Trophoblast cell (in vitro differentiated cells and primary cell): ENCODE measurements at places on chromosomes 13 and 19.

GRCh38 chr19:30565636-30566035 lies 193.5 kb downstream of the ZNF536 start:
- no peak for DNase-seq
- no peaks in the 10 kb centered on the region for H3K36me3 ChIP-seq
- no peak overlapping the region for H3K4me3 ChIP-seq
- H3K27me3 ChIP-seq = no peaks in the 10 kb centered on the region
- H3K27ac ChIP-seq = no peak overlapping the region

DNA sequence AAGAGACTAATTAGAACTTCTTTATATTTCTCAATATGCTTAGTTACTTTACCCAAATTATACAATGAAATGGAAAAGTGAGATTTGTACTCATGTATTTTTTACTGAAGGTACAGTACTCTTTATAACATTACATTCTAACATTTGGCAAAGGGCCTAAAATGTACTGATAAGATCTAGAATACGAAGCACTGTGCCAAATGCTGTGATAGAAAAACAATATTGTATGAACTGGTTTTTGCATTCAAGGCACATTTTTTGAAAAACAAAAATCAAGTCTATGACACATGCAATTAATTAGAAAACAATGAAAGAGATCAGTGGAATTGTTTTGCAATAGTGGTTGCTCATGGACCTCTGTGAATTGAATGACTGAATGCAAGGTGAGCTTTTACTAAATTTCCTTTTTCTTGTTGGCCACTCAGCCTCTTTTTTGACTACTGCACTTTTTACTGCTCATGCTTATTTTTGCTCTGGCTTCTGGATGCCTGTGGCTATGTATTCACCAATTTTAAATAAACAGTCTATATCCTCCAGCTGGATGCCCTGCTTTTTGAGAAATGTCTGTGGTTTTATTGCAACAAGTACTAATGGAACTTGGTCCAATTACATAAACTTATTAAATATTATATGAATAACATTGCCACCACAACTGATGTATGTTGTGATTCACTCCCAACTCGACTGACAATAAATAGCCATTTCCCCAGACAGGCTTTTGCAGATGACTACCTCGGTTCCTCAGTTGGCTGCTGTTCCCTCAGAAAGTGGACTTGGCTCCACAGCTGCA lies 41.4 kb upstream of the OBI1 start:
- no peak overlapping the region for H3K4me3 ChIP-seq
- DNase-seq = no peak
- H3K36me3 ChIP-seq = no peaks in the 10 kb centered on the region
- no peaks in the 10 kb centered on the region for H3K4me1 ChIP-seq
- H3K27me3 ChIP-seq = no peaks in the 10 kb centered on the region

GRCh38 chr19:13930402-13930801 lies 7.8 kb downstream of the PODNL1 start:
- H3K36me3 ChIP-seq = peaks cover 38% of the 10 kb centered on the region
- no peak overlapping the region for H3K27ac ChIP-seq
- H3K27me3 ChIP-seq = no peaks in the 10 kb centered on the region
- H3K4me3 ChIP-seq = no peak overlapping the region
- no peak for DNase-seq

DNA sequence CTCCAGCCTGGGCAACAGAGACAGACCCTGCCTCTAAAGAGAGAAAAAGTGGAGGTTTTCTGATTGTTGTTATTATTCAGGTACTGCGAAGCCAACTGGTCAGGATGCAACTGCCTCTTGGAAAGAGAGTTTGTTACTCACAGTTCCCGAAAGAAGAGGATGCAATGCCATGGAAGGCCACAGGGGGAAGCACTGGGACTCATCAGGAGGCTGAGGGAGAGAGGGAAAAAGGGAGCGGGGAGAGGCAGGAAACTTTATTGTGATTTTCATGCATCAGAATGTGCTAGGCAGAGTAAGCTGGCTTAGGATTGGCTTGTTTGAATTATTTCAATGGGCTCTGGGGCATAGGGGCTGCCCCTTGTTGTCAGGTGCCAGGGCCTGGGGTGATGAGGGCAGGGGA lies 27.6 kb downstream of the MYO9B start:
- H3K36me3 ChIP-seq = peaks cover 38% of the 10 kb centered on the region
- peaks cover 13% of the 10 kb centered on the region for H3K4me1 ChIP-seq
- no peak overlapping the region for H3K27ac ChIP-seq
- H3K27me3 ChIP-seq = no peaks in the 10 kb centered on the region

GRCh38 chr19:2271234-2272103 lies 10.5 kb downstream of the PEAK3 start:
- peaks cover 37% of the 10 kb centered on the region for H3K36me3 ChIP-seq
- H3K4me3 ChIP-seq = peak overlapping the region; percentile 99
- peak; percentile 60 for DNase-seq
- peaks cover 12% of the 10 kb centered on the region for H3K4me1 ChIP-seq
- H3K27me3 ChIP-seq = no peaks in the 10 kb centered on the region

GRCh38 chr13:30042272-30042671 lies 191.9 kb upstream of the UBL3 start:
- no peaks in the 10 kb centered on the region for H3K27me3 ChIP-seq
- no peak for DNase-seq
- no peak overlapping the region for H3K27ac ChIP-seq
- no peaks in the 10 kb centered on the region for H3K4me1 ChIP-seq
- no peaks in the 10 kb centered on the region for H3K36me3 ChIP-seq

DNA sequence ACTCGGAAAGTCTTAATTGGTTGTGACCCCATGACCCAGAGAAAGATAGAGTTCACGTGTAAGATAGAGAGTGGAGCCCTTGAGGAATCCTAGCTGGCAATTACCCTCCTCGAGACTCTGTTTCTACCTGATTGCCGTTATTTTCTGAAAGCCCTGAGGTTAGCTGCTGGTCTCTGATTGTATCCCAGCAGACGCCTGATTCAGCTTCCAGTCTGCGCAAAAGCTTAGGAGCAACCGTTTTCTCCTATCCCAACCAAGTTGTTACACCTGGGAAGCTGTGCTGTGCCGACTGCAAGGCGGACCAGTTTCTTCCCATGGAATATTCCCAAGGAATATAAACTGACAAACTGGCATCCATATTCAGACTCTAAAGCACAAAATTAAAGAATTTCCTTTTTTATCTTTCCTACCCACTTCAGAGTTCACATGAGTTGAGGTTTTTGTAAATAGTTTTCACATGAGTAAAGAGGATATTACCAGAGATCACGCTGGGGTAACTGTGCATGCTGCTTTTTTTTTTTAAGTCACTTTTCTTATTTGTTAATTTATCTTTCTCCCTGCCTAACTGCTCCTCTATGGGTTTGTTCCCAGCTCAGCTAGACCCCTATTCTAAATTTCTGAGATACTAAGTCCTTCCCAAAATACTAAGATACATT lies 1.5 kb upstream of the TRPC4 start:
- peaks cover 4% of the 10 kb centered on the region for H3K4me1 ChIP-seq
- peak; percentile 19 for DNase-seq
- H3K36me3 ChIP-seq = no peaks in the 10 kb centered on the region
- H3K4me3 ChIP-seq = no peak overlapping the region
- H3K27me3 ChIP-seq = no peaks in the 10 kb centered on the region

DNA sequence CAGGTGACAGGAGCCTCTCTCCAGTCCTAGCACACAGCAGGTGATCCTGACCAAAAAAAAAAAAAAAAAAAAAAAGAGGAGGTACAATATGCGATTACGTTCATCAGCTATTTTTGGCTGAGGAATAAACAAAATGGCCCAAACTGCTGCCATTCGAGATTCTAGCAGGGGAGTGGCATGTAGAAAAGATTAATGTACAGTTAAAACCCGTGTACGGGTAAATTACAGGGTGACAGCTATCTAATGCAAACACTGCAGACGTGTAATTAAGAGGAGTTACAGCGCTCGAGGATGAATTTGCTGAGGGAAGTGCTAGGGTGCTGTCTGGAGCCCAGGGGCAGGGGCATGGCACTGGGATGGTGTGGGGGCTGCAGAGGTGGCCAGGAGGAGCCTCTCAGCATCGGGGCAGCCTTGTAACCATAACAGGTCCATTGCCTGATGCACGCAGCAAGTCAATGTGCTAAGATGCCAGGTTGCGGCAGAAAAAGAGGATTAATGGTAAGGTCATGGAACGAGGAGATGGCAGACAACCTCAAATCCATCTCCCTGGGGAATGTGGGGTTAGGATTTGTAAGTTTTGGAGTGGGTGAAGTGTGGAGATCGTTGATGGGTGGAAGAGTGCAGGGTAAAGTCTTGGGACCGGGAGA lies 17.4 kb downstream of the CHST8 start:
- H3K36me3 ChIP-seq = no peaks in the 10 kb centered on the region
- H3K4me1 ChIP-seq = no peaks in the 10 kb centered on the region
- DNase-seq = no peak
- no peak overlapping the region for H3K4me3 ChIP-seq
- no peak overlapping the region for H3K27ac ChIP-seq

GRCh38 chr19:11279505-11280236 lies 16.3 kb upstream of the TSPAN16 start:
- no peak overlapping the region for H3K4me3 ChIP-seq
- H3K4me1 ChIP-seq = no peaks in the 10 kb centered on the region
- no peaks in the 10 kb centered on the region for H3K36me3 ChIP-seq
- no peak for DNase-seq
- H3K27me3 ChIP-seq = no peaks in the 10 kb centered on the region

DNA sequence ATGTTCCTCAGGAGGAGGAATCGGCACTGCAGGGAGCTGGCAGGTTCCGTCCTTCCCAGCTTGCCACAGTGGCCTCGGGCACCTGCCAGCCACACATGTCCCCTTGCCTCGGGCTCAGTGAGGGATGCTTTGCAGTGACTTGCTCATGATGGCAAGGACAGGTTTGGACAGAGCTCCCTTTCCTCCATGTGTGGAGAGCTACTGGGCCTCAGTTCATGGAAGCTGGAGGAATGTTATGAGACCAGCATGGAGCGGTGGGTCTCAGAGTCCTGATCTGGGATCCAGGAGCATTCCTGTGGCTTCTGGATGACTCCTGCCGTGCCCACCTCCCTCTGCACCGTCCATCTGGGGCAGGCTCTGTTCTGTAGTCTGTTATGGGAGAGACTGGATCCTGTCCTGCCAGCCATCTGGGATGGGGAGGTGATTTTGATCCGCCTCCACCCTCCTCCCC lies 59.2 kb downstream of the SIPA1L3 start:
- DNase-seq = peak; percentile 19
- no peak overlapping the region for H3K27ac ChIP-seq
- no peaks in the 10 kb centered on the region for H3K36me3 ChIP-seq
- peaks cover 10% of the 10 kb centered on the region for H3K4me1 ChIP-seq
- no peak overlapping the region for H3K4me3 ChIP-seq

GRCh38 chr19:53823380-53824120 lies 564 bp downstream of the NLRP12 start:
- no peak overlapping the region for H3K4me3 ChIP-seq
- no peaks in the 10 kb centered on the region for H3K4me1 ChIP-seq
- no peaks in the 10 kb centered on the region for H3K27me3 ChIP-seq
- no peak for DNase-seq

- no peaks in the 10 kb centered on the region for H3K36me3 ChIP-seq
- no peak overlapping the region for H3K27ac ChIP-seq
- H3K27me3 ChIP-seq = no peaks in the 10 kb centered on the region
- no peak overlapping the region for H3K4me3 ChIP-seq
- H3K4me1 ChIP-seq = no peaks in the 10 kb centered on the region
Measured at GRCh38 chr13:93364166-93364565, 137.6 kb downstream of the GPC6 start.

DNA sequence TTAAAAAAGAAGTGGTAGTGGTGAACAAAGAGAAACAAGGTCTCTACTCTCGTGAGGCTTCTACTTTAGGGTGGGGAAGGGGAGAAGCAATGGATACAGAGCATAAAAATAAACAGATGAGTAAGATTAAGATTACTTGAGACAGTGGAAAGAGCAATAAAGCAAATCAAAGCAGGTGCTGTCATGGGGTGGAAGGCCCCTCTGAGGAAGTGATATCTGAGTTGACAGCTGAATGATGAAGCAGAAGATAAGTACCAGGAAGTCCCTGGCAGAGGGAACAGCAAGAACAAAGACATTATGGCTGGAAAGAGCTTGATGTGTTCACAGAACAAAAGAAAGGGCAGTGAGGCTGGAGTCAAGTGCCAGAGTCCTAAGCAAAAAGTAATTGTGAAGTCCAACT lies 221.8 kb downstream of the ENOX1 start:
- no peak overlapping the region for H3K27ac ChIP-seq
- no peaks in the 10 kb centered on the region for H3K4me1 ChIP-seq
- no peaks in the 10 kb centered on the region for H3K36me3 ChIP-seq
- no peak for DNase-seq
- H3K4me3 ChIP-seq = no peak overlapping the region

DNA sequence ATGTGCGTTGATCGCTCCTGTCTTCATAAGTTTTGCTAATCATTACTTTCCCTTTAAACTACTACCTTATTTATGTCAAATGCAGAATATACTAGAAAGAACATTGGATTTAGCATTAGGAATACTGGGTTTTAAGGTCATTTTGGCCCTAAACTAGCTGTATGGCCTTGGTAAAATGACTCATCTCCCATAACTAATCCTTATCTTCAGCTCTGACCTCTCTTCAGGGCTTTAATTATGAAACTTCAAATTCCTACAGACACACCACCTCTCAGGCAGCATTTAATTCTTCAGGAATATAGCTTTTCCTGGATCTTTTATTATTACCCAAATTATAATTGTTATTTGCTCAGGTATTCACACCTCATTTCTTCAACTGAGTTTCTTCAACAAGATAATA lies 121.2 kb downstream of the STARD13 start:
- no peaks in the 10 kb centered on the region for H3K4me1 ChIP-seq
- H3K27ac ChIP-seq = no peak overlapping the region
- H3K4me3 ChIP-seq = no peak overlapping the region
- H3K27me3 ChIP-seq = no peaks in the 10 kb centered on the region
- H3K36me3 ChIP-seq = no peaks in the 10 kb centered on the region

DNA sequence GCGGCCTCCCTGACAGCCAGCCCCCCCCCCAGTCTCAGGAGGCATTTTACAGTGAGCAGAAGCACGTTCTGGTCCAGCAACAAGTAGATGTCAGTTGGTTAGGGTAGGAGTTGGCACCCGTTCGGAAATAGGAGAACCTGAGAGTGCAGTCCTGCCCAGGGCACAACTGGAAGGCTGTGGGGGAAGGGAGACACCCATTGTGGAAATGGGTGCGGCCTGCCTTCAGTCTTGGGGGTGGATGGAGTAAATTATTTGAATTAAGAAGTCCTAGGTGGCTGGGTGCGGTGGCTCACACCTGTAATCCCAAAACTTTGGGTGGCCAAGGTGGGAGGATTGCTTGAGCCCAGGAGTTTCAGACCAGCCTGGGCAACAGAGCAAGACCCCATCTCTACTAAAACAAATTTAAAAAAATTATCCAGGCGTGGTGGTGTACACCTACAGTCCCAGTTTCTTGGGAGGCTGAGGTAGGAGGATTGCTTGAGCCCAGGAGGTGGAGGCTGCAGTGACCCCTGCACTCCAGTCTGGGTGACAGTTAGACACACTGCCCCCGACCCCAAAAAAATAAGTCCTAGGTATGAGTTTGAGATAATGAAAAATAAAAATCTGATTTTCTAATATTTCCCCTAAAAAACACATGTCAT lies 1.2 kb downstream of the CIRBP start:
- peaks cover 31% of the 10 kb centered on the region for H3K4me1 ChIP-seq
- DNase-seq = no peak
- H3K4me3 ChIP-seq = peak overlapping the region; percentile 79
- no peaks in the 10 kb centered on the region for H3K27me3 ChIP-seq
- peak overlapping the region; percentile 95 for H3K27ac ChIP-seq
